Transverse colon (tissue), 4 donors: ENCODE measurements at places on chromosomes 2 and 18. TPM values are rescaled to one million over a fixed set of nuclear protein-coding genes. Genes with fewer than 3 reads are reported as not detected.

Gene TEX261
- 14.6 TPM for total RNA-seq

Gene IAH1
- total RNA-seq, result 35.4 TPM

Gene CIB4
- total RNA-seq, result not detected

GRCh38 chr2:44358503-44358902 lies 2.8 kb downstream of the PREPL start:
- DNase-seq, result peak; percentile 59

DNA sequence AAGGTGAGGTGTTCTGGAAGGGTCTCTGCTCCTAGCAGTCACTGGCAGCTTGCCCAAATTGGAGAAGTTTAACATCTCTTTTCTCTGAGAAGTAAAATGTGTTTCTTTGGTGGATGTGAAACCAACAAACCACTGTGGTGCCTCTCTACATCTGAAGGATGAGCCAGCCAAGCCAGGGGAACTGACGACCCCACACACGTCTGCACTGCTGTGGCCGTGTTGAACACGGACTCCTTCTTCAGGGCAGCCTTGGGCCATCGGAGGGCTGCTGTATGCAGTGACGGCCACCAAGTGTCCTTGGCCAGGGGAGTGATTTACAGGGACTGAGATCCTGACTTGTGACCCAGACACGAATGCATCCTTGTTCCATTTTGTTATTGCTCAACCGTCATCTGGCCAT lies 207.8 kb downstream of the ACKR3 start:
- DNase-seq, result no peak

DNA sequence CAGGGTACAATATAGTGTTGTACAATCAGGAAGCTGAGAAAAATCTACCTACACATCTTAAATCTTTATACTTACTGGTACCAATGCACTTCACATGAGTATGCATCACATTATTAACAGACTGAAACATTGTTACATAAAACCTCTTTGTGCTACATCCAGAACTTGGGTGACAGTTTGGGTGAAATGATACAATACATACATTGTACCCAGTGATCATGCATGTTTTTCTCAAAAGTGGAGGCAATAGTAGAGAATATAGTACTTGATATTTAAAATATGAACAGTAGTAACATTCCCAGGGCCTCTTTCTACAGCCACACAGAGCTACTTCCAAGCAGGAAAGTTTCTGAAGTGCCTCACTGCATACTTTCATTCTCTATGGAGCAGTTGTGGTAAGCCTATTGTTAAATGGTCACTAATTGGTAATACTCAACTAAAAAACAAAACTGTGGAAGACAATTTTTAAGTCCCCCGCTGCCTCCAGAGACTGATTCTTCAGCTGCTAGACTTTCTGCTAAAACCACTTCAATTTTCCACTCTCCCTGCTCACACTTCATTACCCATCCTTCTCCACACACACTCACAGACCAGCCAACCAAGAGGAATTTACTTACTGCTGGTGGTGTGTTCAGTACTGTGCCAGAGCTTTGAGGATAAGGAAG lies 22.9 kb upstream of the GRB14 start:
- DNase-seq, result no peak

GRCh38 chr2:127811397-127812321 lies 688 bp upstream of the WDR33 start:
- no peak for DNase-seq

GRCh38 chr2:136242687-136243277 lies 124.8 kb upstream of the CXCR4 start:
- peak; percentile 32 for DNase-seq

DNA sequence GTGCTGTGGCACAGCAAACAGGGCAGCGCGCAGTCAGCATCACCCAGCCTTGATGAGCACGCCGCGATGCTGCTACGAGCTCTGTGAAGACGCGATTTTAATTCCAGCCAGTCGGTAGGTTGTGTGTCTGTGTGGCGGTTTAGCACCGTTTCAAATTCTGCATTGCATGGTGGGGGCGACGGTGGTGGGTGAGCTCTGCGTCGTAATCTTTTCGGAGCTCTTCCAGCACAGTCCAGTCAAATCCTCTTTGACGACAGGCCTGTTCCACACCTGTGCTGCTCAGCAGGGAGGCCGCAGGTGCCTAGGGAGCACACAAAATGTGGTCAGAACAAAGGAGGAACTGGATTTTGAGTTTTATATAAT lies 8.6 kb downstream of the ALLC start:
- DNase-seq, result no peak

DNA sequence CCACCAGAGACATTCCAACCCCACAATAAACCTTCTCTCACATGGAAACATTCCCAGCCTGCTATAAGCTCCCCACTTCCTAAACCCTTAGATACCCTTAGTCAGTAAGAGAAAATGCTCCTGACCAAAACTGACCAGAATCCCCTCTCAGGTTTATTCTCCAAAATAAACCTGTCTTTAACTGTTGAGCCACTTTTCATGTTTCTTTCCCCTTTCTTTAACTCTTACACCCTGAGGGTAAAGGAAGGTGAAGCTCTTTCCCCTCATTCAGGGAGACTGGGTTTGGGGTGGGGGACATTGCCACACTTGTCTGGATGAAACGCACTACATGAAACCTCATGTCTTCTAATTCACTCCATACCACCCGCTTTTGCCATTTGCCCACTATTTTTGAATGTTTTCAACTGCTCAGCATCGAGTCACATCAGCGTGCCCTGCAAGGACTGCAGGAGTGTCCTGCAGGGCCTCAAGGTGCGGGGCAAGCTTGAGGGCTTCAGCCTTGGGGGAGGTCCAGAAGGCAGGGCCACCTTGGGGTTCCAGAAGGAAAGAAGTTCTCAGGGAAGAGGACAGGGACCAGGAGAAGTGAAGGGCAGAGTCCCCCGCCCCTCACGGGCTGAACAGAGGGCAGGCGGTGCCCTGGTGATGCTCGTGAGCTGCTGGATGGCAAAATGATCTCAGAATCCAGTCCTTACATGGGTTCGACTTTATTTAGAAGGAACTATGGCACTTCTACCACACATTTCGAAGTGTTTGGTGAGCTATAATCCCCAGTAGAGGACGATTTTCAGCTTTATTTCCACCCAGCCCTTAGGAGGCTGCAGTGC lies 4.2 kb upstream of the SP140L start:
- DNase-seq, result no peak

- no peak for DNase-seq
These were observed 236.0 kb downstream of the DYSF start for GRCh38 chr2:71689393-71689792.

DNA sequence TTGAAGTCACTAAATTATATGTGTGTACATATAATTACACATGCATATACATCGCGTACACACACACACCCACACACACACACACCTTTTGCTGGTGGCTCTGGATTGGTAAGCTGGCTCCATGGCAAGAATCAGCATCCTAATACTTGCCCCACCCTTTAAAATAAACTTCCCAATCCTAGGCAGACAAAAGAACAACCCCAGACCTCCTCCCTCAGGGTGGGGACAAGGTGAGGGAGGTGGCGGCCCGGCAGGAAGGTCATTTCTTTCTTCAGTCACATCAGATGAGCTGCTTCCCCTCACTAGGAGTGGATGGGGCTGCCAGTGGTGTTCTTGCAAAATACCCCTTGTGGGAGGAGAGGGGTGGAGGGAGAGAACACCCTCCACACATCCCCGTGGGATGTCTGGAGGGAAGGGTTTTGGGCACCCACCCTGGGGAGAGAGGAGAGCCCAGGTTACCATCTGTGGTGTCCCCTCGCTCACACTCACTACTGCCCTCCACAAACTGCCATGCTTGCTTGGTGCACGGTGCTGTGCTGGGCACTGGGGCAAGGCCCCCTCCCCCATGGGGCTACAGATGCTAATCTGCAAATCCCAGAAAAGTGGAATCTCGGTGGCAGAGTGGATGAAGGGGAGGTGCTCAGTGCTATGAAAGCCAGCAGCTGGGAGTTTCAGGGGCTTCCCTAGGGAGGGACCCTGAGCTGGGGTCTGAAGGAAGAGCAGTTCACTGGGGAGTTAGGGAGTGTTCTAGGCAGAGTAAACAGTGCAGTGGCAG lies 64.0 kb downstream of the ODC1 start:
- no peak for DNase-seq

DNA sequence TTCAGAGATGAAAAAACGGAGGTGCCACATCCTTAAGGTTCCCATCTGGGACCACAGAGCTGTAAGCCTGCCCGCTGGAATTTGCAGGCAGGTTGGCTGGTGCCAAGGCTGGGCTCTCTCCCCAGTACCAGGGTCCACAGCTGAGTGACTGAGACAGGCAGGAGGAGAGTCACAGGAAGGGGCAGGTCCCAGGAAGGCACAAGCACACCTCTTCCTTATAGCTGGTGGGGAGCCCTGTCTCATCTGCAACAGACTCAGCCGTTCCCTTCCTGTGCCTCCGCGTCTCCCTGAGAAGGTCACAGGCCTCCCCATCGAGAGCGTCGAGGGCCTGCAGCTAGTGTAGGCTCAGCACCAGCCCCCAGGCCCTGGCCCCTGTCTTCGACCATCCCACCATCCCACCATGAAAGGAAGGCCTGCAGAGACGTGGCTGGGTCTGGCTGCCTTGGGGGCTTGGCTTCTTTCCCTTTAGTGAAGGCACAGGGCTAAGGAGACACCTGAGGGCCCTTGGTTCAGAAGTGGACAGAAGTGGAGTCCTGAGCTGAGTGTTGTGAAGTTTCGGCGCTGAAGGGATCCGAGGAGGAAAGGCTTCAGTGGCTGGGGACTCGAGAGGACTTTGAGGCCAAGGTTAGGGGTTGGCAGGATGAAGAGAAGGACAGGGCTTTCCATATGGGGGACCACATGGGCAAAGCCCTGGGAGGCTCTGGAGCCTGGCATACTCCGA lies 26.8 kb downstream of the GLI2 start:
- DNase-seq, result no peak

GRCh38 chr2:130827502-130828251 lies 9.0 kb upstream of the ARHGEF4 start:
- DNase-seq, result no peak

Gene DIPK1C
- total RNA-seq, result not detected

- no peak for DNase-seq
These were observed 125.4 kb downstream of the CLIP4 start for GRCh38 chr2:29240601-29241000.

Gene NR4A2
- total RNA-seq, result 4.4 TPM

- DNase-seq, result no peak
These were observed 187.5 kb upstream of the MAP2 start for GRCh38 chr2:209236377-209236776.

GRCh38 chr2:158970241-158970751 lies 1.9 kb downstream of the TANC1 start:
- no peak for DNase-seq

- no peak for DNase-seq
These were observed 55.9 kb downstream of the PLA2R1 start for GRCh38 chr2:160006475-160006874.

DNA sequence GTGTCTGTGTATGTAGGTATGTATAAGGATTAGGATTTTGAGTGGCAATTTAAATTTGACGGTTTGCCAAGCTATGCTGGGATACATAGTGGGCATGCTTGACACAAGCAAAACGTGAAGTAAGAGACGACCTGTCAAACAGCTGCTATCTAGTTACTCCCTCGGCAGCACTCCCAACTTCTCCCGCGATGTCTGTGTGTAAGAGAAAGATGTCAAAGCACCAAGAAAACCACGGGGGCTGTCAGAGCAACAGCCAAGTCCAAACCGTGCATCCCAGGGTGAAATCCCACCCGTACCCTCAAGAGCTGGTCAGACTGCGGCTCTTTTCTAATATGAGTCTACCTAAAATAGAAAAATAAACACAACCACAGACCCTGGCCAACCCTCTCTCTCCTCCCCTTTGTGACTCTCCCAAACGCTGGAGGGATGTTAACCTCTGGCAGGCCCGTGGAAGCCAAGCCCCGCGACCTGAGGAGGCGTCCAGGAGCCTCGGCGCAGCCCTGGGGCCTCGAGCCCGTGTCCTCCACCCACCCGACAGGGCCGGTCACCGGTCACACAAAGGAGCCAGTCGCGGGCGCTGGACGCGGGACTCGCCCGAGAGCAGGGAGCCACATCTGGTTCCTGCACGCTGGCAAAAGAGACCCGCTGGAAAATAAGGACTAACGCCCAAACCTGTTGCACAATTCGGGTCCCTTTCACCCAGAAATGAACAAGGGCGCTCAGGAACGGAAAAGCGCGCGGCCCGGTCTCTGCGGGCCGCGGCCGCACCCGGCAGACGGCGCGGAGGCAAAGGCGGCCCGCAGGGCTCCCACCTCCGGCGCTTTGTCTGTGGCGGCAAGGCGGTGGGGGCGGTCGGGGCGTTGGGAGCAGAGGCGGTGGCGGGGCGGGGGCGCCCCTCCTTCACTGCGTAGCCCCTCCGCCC lies 925 bp downstream of the SESTD1 start:
- DNase-seq, result peak; percentile 41

- no peak for DNase-seq
These were observed 19.5 kb downstream of the RALBP1 start for GRCh38 chr18:9494778-9495331.

Gene LYG1
- total RNA-seq, result not detected

DNA sequence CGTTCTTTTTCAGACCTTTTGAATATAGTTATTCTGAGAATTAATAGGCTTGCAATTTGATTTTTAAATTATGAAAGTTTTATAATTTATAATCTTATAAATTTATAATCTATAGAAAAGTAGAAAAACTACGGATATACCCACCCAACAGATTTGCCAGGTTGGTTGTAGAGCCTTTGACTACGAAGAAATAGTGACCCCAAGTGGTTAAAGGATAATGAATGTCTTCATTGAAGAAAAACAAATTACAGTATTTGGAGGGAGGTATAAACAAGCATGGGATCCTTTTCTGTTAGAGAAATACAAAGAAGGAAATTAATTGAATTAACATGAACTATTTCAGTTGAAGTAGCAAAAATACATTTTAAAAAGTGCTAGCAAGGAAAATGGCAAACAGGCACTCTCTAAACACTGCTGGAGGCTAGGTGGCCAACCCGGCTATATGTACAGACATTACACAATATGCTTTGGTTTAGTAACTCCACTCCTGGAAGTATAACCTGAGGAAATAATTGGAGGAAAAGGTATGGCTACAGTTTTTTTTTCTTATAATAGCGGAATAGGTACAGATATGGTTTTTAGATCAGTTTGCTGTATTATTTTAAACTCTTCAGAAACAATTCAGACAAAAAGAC lies 110.9 kb downstream of the MIB1 start:
- DNase-seq, result no peak

Gene TFPI
- 7.1 TPM for total RNA-seq

Gene GPAT2
- 1.4 TPM for total RNA-seq
